Mesothelial cell of epicardium (in vitro differentiated cells): ENCODE measurements at places on chromosomes 13 and 19. TPM values are rescaled to one million over a fixed set of nuclear protein-coding genes. Genes with fewer than 3 reads are reported as not detected.

The FUT2 gene
- total RNA-seq = 0.20 TPM in 1 of 3 replicates, not detected in the others

GRCh38 chr19:49468199-49468598 is 5.8 kb upstream of the FLT3LG start:
- no peak overlapping the region for H3K27ac ChIP-seq
- DNase-seq = no peak
- H3K36me3 ChIP-seq = peaks cover 6% of the 10 kb centered on the region
- no peaks in the 10 kb centered on the region for H3K4me1 ChIP-seq
- peaks cover 2% of the 10 kb centered on the region for H3K27me3 ChIP-seq

GRCh38 chr19:3285647-3286176 is 61.3 kb downstream of the CELF5 start:
- H3K4me1 ChIP-seq = no peaks in the 10 kb centered on the region
- H3K4me3 ChIP-seq = peak overlapping the region; percentile 37

- DNase-seq = no peak
- H3K4me3 ChIP-seq = no peak overlapping the region
- H3K36me3 ChIP-seq = peaks cover 9% of the 10 kb centered on the region
- peak overlapping the region; percentile 47 for H3K27ac ChIP-seq
- H3K4me1 ChIP-seq = peaks cover 33% of the 10 kb centered on the region
These were observed 4.6 kb downstream of the STK11 start for GRCh38 chr19:1210227-1210538.

- H3K27me3 ChIP-seq = peaks cover 28% of the 10 kb centered on the region
- no peak overlapping the region for H3K4me3 ChIP-seq
- H3K4me1 ChIP-seq = peaks cover 3% of the 10 kb centered on the region
- no peak for DNase-seq
- peaks cover 16% of the 10 kb centered on the region for H3K36me3 ChIP-seq
- no peak overlapping the region for H3K27ac ChIP-seq
These were observed 3.0 kb upstream of the TGFBR3L start for GRCh38 chr19:7911508-7912143.

DNA sequence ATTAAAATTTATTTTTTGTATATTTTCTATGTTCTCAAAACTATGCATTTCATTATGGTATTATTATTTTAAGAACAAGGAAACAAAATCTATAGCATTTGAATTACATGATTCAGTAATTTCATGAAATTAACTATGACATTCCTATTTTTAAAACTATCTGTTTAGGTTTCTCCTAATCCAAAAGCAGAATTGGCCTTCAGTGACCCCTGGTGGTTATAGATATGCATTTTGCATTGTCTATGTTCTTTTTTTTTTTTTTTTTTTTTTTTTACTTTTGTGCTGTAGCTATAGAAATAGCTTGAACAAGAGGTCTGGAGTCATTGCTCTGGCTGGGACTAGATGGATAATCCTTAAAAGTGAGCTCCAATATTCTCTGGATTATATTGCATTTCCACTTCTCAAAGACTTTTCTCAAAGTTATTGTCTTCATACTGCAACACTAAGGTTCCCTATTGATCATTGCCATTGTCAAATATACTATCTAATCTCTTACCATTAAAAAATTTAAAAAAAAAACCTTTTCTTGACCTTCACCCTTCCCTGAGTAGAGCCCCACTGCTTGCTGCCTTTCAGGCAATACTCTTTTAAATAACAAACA is 15.9 kb upstream of the DNAJC3 start:
- DNase-seq = no peak
- H3K4me3 ChIP-seq = no peak overlapping the region
- peaks cover 4% of the 10 kb centered on the region for H3K4me1 ChIP-seq
- no peaks in the 10 kb centered on the region for H3K36me3 ChIP-seq
- H3K27ac ChIP-seq = no peak overlapping the region
- no peaks in the 10 kb centered on the region for H3K27me3 ChIP-seq

DNA sequence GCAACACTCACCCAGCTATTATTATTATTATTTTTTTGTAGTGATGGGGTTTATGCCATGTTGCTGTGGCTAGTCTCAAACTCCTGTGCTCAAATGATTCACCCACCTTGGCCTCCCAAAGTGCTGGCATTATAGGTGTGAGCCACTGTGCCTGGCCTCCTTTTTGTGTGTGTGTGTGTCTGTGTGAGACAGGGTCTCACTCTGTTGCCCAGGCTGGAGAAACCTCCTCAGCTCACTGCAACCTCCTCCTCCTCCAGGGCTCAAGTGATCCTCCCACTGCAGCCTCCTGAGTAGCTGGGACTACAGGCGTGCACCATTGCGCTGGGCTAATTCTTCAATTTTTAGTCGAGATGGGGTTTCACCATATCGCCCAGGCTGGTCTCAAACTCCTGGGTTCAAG is 3.6 kb upstream of the MYDGF start:
- H3K4me3 ChIP-seq = no peak overlapping the region
- H3K27ac ChIP-seq = no peak overlapping the region
- peaks cover 11% of the 10 kb centered on the region for H3K36me3 ChIP-seq
- peaks cover 7% of the 10 kb centered on the region for H3K4me1 ChIP-seq
- no peaks in the 10 kb centered on the region for H3K27me3 ChIP-seq
- DNase-seq = no peak

DNA sequence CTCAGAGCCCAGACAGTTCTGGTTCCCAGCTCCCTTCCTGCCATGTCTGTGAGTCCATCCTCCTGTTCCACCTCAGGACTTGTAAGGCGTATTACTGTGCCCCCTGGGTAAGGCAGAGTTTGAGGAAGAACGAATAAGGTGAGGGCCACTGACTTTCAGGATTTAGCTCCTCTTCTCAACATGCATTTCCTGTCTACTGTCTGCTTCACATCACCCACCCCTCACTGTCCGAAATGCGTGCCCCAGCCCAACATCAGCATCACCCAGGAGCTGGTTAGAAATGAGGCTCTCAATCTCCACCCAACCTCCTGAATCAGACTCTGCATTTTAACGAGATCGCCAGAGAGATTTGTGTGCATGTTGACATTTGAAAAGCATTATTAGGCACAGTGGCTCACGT is 44.4 kb downstream of the IRS2 start:
- peaks cover 2% of the 10 kb centered on the region for H3K27me3 ChIP-seq
- H3K27ac ChIP-seq = no peak overlapping the region
- no peak for DNase-seq
- H3K4me1 ChIP-seq = peaks cover 12% of the 10 kb centered on the region
- no peaks in the 10 kb centered on the region for H3K36me3 ChIP-seq

GRCh38 chr13:71213252-71213821 is 653.7 kb downstream of the DACH1 start:
- DNase-seq = no peak
- H3K27ac ChIP-seq = no peak overlapping the region
- H3K4me1 ChIP-seq = peaks cover 2% of the 10 kb centered on the region
- H3K27me3 ChIP-seq = peaks cover 2% of the 10 kb centered on the region

DNA sequence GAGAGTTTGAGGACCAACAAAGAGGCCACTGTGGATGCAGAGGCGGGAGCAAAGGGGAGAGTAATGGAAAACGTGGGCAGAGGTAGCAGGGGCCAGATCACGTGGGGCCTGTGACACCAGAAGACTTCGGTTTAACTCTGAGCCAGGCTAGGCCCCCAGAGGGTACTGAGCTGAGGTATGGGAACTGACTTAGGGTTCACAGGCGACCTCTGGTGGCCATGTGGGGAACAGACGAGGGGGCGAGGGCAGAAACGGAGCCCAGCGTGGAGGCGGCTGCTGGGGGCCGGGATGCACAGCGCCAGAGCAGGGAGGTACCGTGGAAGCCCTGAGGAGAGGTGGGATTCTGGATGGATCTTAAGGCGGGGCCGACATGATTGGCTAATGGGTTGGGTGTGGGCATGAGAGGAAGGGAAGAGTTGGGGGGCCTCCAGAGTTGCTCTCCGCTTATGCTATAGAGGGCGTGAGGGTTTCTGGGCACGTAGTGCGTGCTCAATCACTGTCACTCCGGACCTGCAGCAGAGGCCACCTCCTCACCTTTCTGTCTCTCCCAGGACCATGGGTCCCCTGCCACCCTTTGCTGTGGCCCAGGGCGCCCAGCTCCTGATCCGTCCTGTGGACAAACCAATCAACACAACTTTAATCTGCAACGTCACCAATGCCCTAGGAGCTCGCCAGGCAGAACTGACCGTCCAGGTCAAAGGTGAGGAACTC is 13.7 kb downstream of the PVR start:
- no peaks in the 10 kb centered on the region for H3K4me1 ChIP-seq
- no peaks in the 10 kb centered on the region for H3K27me3 ChIP-seq
- no peak overlapping the region for H3K4me3 ChIP-seq
- no peak overlapping the region for H3K27ac ChIP-seq
- peak; percentile 80 for DNase-seq

DNA sequence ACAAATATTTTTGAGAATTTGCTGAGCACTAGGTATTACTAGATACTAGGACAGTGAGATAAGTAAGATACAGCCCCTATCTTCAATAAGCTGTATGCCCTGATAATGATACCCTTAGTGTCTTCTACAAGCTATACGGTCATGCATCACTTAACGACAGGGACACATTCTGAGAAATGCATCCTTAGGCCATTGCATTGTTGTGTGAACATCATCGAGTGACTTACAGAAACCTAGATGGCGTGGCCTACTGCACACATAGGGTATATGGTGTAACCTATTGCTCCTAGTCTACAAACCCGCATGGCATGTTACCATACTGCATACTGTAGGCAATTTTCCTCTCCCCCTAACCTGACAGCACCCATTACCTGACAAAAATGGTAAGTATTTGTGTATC is 64.9 kb downstream of the LRCH1 start:
- no peaks in the 10 kb centered on the region for H3K36me3 ChIP-seq
- no peak overlapping the region for H3K4me3 ChIP-seq
- H3K4me1 ChIP-seq = peaks cover 80% of the 10 kb centered on the region
- no peak for DNase-seq
- no peaks in the 10 kb centered on the region for H3K27me3 ChIP-seq

- H3K4me3 ChIP-seq = no peak overlapping the region
- no peak overlapping the region for H3K27ac ChIP-seq
- no peaks in the 10 kb centered on the region for H3K4me1 ChIP-seq
- DNase-seq = no peak
These were observed 144.4 kb downstream of the ZNF675 start for GRCh38 chr19:23542562-23542961.

DNA sequence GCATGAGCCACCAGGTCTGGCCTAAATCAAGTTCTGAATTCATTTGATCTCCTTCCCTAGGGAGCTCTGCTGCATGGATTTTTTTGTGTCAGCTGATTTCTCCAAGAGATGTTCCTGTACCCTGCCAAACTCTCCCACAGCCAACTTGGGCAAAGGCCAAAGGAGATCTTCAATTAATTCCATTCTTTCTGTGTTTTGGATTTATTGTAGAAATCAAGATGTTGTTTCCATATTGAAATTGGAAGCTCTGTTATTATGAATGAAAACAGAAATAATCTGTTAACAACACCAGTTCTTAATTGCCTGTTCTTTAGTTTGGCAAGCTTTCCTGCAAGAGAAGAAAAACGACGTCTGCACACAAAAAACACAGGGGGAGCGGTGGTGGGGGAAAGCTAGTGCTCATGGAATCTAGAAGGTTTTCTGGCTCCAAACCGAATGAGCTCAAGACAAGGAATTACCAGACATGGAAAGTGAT is 86.5 kb upstream of the ABCC4 start:
- H3K36me3 ChIP-seq = no peaks in the 10 kb centered on the region
- DNase-seq = no peak
- H3K27ac ChIP-seq = no peak overlapping the region
- peaks cover 4% of the 10 kb centered on the region for H3K4me1 ChIP-seq
- peaks cover 36% of the 10 kb centered on the region for H3K27me3 ChIP-seq

DNA sequence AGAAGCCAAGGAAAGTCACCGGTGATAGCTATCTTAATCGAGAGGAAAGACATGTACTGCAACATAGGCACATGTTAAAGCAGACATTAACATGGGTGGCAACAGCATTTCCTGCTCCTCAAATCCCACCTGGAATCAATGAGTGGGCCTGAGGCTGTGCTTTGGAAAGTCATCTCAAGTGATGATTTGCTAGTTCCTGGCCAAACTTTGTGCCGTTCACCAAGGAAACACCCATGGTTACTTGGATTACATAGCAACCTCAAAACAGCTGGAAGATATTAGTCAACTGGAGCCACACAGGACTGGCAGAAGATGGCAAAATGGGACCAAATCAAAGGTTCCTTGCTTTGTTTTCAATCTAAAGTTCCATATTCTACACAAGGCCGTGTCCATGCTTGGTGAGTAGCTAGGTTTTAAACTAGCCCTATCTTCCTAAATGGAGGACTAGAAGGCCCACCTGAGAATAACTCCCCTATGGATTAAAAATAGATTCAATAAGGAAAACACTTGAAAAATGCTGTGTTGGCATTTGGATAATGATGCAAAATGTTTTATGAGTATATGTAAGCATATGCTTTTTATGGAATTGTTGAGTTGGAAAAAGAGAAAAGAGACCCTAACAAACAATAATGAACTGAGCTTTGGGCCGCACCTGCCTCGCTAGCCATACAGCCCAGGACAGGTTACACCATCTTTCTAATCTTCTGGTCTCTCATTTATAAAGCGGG is 144.5 kb downstream of the RGCC start:
- H3K36me3 ChIP-seq = peaks cover 22% of the 10 kb centered on the region
- DNase-seq = no peak
- H3K27ac ChIP-seq = no peak overlapping the region
- peaks cover 10% of the 10 kb centered on the region for H3K4me1 ChIP-seq

DNA sequence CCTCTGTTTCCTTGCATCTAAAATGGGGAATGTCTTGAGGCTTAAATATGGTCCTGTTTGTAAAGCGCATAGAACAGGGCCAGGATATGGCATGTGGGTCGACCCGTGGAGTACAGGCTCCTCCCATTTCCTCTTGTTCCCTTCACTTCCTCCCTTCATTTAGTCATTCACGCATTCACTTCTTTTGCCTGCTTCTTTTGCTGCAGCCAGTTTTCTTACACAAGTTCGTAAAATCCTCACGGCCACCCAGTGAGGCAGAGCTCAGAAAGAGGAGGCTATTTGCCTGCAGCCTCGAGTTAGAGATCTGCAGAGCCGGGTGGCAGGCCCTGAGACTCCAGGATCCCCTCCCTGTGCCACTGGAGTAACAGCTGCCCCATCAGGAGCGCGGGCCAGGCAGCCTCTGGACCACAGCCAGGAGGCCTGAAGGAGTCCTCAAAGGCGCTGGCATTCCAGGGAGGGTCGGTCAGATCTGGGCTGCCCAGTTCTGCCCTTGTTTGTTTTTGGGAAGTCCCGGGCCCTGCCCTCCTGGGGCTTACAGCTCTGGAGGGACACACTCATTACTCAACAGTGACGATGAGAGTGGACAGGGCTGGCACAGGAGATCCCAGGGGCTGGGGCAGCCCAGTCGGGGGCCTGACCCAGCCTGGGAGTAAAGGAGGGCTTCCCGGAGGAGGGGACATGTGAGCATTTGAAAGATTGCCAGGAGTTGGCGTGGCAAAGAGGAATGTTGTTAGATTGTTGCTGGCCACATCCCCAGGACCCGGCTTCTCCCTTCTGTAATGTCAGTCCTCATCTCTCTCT is 4.6 kb downstream of the PPP5C start:
- H3K4me3 ChIP-seq = no peak overlapping the region
- H3K4me1 ChIP-seq = peaks cover 38% of the 10 kb centered on the region
- no peaks in the 10 kb centered on the region for H3K27me3 ChIP-seq

GRCh38 chr13:110179116-110179856 is 127.7 kb downstream of the COL4A1 start:
- DNase-seq = no peak
- H3K4me3 ChIP-seq = no peak overlapping the region
- no peaks in the 10 kb centered on the region for H3K27me3 ChIP-seq
- peak overlapping the region; percentile 45 for H3K27ac ChIP-seq
- H3K36me3 ChIP-seq = peaks cover 59% of the 10 kb centered on the region
